Upper lobe of left lung (tissue), 6 donors: ENCODE measurements at places on chromosomes 11 and 22.
A peak's percentile ranks its signal among the peaks of the same experiment; 100 is the strongest.

DNA sequence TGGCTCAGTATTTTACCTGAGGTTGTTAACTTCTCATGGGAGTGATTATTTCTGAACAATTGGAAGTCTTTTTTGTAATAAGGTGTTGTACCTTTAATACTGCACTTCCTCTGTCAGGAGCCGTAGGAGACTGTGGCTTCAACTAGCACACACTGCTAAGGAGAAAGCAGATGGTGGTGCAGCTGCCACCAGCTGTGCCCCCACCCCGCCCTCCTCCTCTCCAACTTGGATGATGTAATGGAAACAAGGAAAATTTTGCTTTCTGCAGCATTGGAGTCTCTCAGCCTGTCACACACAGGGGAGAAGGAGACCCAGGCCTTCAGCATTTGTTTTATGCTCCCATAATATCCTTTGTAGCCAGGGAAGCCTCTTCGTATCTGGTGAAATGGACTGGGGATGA is 91.2 kb downstream of the TEAD1 start:
- peak; percentile 75 for DNase-seq

DNA sequence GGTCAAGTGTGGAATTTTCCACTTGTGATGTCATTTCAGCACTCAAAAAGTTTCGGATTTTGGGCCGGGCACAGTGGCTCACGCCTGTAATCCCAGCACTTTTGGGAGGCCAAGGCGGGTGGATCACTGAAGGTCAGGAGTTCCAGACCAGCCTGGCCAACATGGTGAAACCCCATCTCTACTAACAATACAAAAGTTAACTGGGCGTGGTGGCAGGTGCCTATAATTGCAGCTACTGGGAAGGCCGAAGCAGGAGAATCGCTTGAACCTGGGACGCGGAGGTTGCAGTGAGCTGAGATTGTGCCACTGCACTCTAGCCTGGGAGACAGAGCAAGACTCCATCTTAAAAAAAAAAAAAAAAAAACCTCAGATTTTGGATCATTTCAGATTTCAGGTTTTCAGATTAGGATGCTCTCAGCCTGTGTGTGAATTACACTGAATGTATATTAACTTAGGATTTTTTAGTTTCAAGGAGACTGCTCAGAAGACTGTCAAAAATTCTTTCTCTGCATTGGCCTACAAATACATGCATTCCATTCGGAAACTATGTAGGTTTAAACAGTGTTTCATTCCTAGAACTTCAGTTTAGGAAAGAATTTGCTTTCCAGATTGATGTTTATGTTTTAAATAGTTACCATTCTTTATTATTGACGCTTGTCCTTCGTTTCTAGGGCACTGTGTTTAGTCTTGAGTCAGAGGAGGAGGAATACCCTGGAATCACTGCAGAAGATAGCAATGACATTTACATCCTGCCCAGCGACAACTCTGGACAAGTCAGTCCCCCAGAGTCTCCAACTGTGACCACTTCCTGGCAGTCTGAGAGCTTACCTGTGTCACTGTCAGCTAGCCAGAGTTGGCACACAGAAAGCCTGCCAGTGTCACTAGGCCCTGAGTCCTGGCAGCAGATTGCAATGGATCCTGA is 48.0 kb downstream of the BID start:
- no peak for DNase-seq

- DNase-seq = no peak
These were observed 43.1 kb upstream of the MYH9 start for GRCh38 chr22:36430863-36431262.

- no peak for DNase-seq
These were observed 36.6 kb downstream of the ZBTB44 start for GRCh38 chr11:130278151-130278550.

- DNase-seq = no peak
These were observed 72.2 kb upstream of the BID start for GRCh38 chr22:17846326-17846992.

- DNase-seq = no peak
These were observed 162.6 kb upstream of the CCDC179 start for GRCh38 chr11:23022854-23023253.

GRCh38 chr22:49051491-49052022 is 776.1 kb downstream of the BRD1 start:
- no peak for DNase-seq
